ENCODE measurements at places on chromosomes 12 and 14.

DNA sequence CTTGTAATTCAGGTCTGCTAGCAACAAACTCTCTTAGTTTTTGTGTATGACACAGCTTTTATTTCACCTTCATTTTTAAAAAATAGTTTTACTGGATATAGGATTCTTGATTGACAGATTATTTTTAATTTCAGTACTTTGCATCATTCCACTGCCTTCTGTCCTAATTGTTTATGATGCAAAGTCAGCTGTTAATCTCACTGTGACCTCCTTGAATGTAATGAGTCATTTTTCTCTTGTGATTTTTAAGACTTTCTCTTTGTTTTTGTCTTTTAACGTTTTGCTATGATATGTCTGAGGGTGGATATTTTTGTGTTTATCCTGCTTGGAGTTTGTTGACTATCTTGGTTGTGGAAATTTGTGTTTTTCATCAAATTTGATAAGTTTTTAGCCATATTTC, 126.3 kb upstream of the FBXO33 start:
- H3K36me3 ChIP-seq: no peaks in the 10 kb centered on the region
- no peak overlapping the region for H3K4me3 ChIP-seq
- H3K27ac ChIP-seq: no peak overlapping the region
- no peaks in the 10 kb centered on the region for H3K4me1 ChIP-seq

GRCh38 chr14:101022121-101022520, 118.6 kb upstream of the RTL1 start:
- H3K4me1 ChIP-seq: no peaks in the 10 kb centered on the region
- peak; percentile 25 for DNase-seq
- H3K27me3 ChIP-seq: no peaks in the 10 kb centered on the region
- H3K36me3 ChIP-seq: peaks cover 27% of the 10 kb centered on the region

DNA sequence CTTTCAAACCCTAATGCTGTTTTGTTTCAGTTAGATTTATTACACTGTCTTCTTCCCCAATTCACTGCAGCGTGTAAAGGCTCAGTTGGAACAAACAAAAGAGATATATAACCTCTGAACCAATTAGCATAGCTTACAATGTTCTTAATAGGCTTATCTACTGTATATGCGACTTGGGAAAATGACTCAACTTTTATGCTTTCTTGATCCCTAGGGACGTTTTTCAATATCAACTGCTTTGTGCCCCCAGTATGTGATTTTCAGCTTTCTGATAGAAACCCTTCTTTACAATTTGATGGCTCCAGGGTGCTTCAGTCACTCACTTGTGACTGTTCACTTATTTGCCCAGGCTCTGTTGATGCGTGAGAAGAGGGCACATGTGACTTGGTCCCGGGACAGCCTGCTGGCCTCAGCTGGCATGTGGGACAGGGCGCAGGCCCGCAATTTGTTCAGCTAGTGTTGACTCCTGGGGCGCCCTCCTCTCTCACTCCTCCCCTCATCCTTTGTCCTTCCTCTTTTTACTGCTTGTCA, 107.1 kb downstream of the TMTC2 start:
- H3K27ac ChIP-seq: no peak overlapping the region
- no peaks in the 10 kb centered on the region for H3K4me1 ChIP-seq
- DNase-seq: no peak
- no peaks in the 10 kb centered on the region for H3K27me3 ChIP-seq
- H3K36me3 ChIP-seq: no peaks in the 10 kb centered on the region

DNA sequence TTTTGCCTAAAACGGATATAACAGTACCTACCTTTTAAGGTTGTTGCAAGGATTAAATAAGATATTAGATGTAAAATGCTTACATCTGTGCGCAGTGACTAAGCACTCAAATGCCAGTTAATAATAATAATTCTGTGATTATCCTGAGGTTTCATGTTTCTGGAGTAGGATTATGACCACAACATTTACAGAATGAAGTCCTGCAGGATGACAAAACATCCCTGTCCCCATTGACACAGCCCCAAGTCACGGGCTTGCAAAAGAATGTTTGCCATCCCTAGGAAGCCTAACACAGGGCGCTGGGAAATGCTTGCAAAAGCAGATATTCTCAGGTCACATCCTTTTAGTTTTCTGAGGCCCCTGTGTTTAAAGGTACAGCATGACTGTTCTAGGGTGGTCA, 20.1 kb downstream of the SUSD6 start:
- H3K4me1 ChIP-seq: peaks cover 23% of the 10 kb centered on the region
- no peaks in the 10 kb centered on the region for H3K27me3 ChIP-seq
- no peak overlapping the region for H3K27ac ChIP-seq
- no peaks in the 10 kb centered on the region for H3K36me3 ChIP-seq

DNA sequence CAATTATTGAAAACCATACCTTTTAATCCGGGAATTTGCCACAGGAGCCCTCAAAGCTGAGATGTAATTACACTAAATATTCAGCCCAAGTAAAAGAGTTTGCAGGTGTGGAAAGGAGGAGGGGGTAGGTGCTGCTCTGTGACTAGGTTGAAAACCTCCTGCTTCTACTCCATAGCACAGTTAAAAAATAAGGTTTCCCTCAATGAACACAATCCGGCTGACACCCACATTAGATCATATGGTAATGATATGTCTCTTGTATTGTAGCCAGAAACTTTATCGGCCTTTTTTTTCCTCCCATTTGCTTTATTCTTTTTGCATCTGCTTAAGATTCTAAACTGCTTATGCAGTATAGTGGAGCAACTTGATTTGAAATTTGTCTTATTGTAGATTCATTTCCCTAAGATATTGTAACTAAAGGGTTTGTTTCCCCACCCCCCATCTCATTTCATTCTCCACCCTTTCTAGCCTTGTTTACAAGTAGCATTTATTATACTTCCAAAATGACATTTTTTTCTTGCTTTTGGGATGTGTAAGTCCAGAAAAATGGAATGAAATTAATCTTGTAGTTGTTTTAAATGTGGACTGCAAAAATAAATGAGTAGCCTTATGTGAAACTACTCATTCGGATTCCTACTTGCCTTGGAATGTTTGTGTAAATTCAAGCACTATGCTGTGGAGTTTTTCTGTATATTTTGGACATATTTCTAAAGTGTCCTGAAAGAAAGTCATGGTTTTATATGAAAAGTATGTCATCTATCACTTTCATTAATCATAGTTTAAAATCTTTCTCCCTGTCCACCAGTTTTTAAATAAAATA, at the start of gene DCN:
TSS of gene DCN (minus strand) at position 182 of the 820 bp plus-strand sequence. CDS start 4,265 bp downstream, outside the sequence.
- H3K27me3 ChIP-seq: no peaks in the 10 kb centered on the region
- peak within 1 kb of the TSS; percentile 43 for H3K27ac ChIP-seq
- no peak for DNase-seq
- peak within 1 kb of the TSS; percentile 16 for H3K4me3 ChIP-seq
- H3K4me1 ChIP-seq: peaks cover 44% of the 10 kb centered on the region
